Stimulated activated CD8-positive, alpha-beta memory T cell treated with anti-CD3 and anti-CD28 coated beads, Interleukin-7, amount 100 ng/mL, for 1 hour (primary cell): ENCODE measurements at places on chromosomes 4 and X.

- no peak for DNase-seq
These were observed 723 bp downstream of the NKX6-1 start for GRCh38 chr4:84498203-84498934.

DNA sequence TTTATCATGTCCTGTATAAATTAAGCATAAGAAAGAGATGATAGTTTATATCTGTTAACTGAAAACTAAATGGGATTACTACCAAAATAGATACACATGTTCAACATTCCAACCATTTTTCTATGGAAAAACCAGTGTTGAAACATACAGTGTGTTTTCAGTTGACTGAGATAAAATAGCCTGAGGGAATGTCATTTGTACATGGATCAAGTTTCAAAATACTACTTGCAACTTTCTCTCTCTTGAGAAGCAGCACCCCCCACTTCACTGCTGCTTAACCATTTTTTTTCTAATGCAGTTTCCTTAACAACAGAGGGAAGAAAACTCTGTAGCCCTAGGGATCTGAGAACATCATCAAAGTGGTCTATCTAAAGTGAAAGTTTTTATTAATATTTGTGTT lies 70.8 kb downstream of the NPNT start:
- DNase-seq = no peak

- no peak for DNase-seq
These were observed 111.4 kb upstream of the EOLA2 start for GRCh38 chrX:150049647-150050046.

DNA sequence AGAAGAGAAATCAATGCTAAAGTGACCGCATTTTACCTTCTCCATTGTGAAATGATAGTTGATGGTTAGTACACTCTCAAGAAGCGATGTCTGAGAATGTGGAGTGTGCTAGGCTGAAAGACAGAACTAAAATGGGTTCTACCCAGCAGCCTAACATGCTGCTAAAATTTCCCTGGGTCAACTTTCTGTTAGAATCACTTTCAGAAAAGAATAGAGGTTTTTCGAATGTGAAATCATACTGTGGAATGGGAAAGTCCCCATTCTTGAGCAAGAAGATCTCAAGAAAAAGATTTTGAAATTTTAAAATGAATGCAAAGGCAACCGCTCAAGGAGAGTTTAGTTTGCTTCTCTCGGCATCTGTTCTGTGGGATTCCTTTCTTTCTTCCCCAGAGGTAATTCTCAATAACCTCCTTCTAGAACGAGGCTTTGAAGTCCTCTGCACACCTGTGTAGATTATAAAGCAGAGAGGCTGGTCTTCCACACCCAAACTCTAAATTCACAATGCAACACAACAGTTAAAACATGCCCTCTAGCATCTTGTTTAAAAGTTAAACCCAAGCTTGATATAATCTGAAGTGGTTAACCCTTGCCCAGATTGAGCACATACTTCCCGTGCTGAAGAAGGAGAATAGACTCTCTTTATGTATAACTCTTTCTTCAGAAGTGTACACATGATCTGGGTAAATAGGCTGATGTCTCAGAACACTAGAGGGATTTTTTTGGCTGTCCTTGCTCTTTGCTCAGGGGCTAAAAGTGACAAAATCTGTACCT lies 208.7 kb upstream of the KLF3 start:
- no peak for DNase-seq

- no peak for DNase-seq
These were observed 115.6 kb downstream of the FHIP1A start for GRCh38 chr4:151524610-151525009.

DNA sequence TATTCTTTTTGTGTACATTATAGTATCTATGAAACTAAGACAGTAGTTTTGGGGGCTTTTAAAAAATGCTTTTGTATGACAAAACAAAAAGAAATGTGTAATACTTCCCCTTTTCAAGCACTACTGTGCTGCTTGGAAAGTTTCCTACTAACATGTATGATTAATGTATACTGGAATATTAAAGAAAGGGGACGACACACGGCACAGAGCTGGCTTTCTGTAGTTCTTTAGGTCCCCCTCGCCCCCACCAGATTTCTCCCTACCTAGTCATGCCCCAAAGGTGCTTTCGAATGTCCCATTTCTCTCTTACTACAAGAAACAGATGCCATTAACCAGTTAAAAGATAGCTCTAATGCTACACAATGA lies 1.6 kb upstream of the AP1S2 start:
- no peak for DNase-seq

- DNase-seq = no peak
These were observed 145.4 kb upstream of the CPEB2 start for GRCh38 chr4:14856934-14857235.

DNA sequence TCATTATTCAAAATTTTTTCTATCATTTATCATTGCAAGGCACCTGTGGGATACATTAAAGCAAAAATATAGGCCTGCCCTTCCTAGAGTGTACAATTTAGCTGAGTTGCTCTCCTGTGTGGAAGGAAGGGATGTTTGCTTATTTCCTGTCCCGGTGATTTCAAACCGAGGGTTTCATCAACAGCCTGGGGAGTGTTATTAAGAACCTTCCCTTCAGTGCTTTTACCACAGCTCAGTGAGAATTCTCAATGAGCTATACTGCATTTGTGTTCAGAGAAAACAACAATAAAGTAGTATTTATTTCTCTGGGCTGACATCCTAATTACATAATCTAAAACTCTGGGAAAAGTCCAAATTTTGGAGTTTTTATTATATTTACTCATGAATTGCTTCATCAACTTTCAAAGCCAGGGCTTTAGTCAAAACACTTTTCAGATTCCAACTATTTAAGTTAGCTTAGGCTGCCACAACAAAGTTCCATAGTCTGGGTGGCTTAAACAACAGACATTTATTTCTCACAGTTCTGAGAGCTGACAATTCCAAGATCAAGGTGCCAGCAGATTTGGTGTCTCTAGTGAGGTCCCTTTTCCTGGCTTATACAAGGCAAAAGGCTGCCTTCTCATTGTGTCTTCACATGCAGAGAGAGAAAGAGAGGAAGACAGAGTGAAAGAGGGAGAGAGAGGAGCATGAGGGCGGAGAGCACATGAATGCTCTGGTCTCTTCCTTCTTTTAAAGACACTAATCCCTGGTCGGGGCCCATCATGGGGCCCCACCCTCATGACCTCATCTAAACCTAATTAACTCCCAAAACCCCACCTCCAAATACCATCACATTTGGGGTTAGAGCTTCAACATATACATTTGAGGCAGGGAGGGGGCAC lies 62.6 kb downstream of the MMRN1 start:
- DNase-seq = no peak

GRCh38 chrX:139936259-139936658 lies 3.4 kb upstream of the ATP11C start:
- DNase-seq = no peak

- no peak for DNase-seq
These were observed 29.3 kb downstream of the FAM199X start for GRCh38 chrX:104195489-104196084.

- DNase-seq = no peak
These were observed 5.4 kb upstream of the TBC1D1 start for GRCh38 chr4:37885496-37885895.

DNA sequence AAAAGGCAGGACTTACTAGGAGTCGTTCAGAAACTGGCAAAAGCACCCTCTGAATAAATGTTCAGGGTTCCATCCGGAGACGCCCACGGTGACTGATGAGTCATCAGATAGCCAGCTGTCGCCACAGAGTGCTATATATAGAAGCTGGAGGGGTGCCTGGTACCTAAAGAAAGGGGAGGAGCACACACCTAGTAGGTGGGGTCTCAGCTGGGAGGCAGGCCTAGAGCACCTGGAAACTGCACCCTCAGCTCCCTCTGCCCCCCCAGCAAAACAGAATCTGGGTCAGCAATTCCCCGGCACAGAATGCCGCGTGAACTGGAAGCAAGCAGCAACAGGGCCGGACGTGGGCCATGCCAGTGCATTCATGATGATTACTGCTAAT lies 242.0 kb downstream of the BCOR start:
- peak; percentile 42 for DNase-seq

GRCh38 chrX:17046478-17047097 lies 100.1 kb downstream of the REPS2 start:
- DNase-seq = no peak

DNA sequence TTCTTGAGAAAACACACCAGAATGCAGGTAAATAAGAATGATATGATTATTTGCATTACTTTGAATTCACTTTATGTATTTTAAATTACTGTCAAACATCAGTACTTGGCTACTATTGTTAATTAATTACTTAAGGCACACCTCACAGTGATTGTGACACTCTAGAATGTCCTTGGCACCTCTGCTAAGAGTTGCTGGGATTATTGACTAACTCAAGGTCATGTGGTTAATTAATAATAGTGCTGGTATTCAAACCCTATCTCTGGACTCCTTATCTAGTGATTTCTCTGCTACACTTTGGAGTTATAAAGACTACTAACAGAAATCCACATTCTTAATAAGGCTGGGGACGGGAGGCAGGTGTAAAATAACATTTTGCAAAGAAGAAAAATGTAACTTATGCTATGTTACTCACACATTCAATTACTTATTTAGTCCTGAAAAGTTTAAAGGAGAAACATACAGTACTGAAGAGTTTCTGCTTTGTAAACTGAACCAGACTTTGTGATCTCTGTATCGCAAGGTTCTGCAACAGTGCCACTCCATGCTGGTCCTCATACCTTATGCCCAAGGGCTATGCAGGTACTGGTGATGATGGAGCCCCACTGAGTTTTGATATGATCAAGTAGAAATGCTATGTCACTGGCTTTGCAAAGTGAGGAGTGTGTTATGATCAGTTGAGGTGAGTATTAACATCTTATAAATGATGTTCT lies 242.7 kb downstream of the MID1IP1 start:
- no peak for DNase-seq

DNA sequence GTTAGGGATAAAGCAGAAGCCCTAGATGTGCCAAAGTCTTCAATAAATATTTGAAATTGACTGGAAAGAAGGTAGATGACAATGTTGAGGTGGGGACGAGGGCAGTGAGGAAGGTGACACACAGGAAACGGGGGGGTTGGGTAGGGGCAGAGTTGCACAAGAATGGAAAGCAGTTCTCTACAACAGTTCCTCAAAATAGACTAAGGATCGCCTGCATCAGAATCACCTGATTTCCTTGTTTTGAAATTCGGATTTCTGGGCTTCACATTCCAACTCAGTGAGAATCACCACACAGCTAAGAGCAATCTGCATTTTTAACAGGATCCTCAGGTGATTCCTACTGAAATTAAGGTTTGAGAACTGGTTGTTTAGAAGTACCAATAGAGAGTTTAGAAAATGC lies 70.6 kb downstream of the ARFIP1 start:
- peak; percentile 5 for DNase-seq

DNA sequence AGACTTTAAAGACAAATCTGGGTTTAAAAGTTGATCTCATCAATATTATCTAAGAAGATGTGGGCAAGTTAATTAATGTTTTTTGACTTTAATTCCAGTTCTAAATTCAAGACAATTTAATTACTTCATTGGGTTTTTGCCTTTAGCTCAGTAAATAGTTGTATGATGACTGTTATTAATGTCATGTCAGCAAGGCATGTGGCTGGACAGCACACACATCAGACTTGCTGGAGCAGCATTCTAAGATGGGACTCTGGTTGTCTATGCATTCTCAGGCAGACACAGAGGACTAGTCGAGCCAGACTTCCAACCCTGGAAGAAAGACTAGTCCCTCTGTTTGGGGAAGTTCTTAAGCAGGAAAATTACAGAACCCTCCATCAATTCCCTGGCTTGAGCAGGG lies 180.7 kb upstream of the GK2 start:
- DNase-seq = no peak

- DNase-seq = no peak
These were observed 136.7 kb downstream of the ARHGAP24 start for GRCh38 chr4:85611661-85612060.

- DNase-seq = no peak
These were observed 22.5 kb downstream of the MID1 start for GRCh38 chrX:10597871-10598270.

GRCh38 chr4:177235026-177235425 lies 74.6 kb upstream of the NEIL3 start:
- no peak for DNase-seq

GRCh38 chr4:171242831-171243230 lies 570.4 kb upstream of the GALNTL6 start:
- no peak for DNase-seq

- DNase-seq = no peak
These were observed 271.8 kb upstream of the GK2 start for GRCh38 chr4:79679859-79680258.

- no peak for DNase-seq
These were observed 452.2 kb upstream of the FTHL17 start for GRCh38 chrX:31523884-31524536.

GRCh38 chrX:69627744-69628143 lies 11.8 kb downstream of the EDA start:
- no peak for DNase-seq

DNA sequence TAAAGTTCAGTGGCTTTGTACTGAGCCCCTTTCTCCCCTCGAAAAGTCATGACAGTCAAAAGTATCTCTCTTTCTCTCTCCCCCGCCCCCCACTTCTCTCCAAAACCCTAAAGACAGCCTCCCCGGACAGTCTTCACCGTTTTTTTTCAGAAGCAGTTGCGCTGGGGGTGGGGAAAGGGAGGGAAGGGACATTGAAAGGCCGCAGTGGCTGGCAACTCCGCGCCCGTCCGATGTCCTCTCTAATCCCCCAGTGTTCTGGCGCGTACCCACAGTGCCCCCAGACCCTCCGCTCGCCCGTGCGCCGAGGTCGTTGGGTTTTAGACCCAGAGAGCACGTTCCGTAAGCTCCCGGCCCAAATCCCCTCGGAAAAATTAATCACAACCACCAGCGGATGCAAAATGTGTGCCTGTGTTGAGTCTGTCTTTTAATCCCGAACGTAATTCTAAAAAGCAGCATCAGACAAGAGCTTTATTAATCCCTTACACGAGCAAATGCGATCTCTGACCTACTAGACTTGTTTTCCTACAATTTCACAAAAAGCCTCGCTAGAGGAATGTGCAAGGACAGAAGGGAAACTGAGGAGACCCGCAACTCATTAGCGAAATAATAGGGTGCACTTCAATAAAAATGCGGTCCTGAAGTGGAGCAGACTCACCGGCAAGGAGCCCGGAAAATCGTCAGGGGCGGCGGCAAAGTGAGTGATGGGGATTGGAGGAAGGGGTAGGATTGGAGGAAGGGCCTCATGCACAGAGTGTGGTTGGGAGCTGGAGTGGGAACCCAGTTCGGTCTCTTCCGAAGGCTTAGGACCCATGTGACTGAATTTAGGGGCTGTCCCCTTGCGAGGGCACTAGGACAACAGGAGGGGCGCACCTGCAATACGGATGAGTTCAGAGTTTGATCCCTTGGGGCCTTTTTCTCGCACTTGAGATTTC lies 12.2 kb upstream of the PRDM8 start:
- DNase-seq = no peak

DNA sequence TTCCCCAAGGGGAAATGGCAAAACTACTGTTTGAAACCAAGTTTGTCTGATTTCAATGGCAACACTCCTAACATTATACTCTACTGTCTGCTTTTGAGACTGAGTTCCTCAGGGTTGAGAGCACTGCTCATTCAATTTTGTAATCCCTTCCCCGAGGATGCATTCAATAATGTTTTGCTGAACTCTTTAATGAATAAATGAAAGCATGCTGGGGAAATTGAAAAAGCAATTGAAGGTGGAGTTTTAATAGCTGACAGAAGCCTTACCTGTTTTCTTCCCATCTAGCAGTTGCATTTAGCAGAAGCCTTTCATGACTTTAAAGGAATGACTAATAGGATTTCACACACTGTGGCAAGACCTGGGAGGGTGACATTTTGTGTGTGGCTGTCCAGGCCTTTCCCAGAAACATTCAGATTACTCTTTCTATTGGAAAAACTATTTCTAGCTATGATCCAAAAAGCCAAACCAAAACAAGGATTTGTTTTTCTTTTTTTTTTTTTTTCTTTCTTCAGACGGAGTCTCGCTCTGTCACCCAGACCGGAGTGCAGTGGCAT lies 45.1 kb downstream of the DTHD1 start:
- DNase-seq = no peak
